ENCODE measurements at places on chromosomes 4 and X.

- DNase-seq, result no peak
These were observed 52.0 kb upstream of the UGT2B7 start for GRCh38 chr4:69044247-69044646.

- no peak for DNase-seq
These were observed 26.4 kb downstream of the LCORL start for GRCh38 chr4:17995165-17995564.

DNA sequence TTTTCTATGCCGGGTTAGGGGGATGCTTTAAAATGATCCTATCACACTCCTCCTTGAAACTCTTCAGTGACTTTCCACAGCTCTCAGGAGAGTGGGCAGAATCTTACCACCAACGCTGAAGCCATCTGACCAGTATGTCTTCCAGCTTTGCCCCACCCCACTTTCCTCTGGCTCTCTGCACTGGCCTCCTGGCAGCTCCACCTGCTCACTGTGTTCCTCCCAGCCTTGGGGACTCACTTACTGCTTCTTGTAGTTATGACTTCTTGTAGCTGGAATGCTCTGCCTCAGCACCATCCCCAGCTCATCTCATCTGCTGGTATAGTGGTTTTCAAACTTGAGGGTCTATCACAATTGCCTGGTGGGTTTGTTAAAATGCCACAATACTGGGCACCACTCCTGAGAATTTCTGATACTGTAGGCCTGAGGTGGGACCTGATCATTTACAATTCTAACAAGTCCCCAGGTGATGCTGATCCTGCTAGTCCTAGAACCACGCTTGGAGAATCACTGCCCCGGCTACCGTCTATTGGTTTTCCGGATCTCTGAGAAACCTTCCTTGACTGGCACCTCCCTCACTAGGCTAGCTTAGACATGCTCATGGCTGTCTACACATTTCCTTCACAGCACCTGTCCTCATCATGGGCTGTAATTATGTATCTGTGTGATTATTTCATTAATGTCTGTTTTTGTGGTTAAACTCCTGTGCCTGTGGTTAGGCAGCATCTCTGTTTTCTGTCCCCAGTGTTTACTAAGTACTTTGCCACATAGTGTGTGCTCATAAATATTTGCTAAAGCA is 152.2 kb downstream of the MGST2 start:
- DNase-seq, result no peak

- no peak for DNase-seq
These were observed 134.5 kb downstream of the FAM53A start for GRCh38 chr4:1549638-1550035.

- DNase-seq, result no peak
These were observed 146.8 kb downstream of the FSTL5 start for GRCh38 chr4:162016991-162017390.

DNA sequence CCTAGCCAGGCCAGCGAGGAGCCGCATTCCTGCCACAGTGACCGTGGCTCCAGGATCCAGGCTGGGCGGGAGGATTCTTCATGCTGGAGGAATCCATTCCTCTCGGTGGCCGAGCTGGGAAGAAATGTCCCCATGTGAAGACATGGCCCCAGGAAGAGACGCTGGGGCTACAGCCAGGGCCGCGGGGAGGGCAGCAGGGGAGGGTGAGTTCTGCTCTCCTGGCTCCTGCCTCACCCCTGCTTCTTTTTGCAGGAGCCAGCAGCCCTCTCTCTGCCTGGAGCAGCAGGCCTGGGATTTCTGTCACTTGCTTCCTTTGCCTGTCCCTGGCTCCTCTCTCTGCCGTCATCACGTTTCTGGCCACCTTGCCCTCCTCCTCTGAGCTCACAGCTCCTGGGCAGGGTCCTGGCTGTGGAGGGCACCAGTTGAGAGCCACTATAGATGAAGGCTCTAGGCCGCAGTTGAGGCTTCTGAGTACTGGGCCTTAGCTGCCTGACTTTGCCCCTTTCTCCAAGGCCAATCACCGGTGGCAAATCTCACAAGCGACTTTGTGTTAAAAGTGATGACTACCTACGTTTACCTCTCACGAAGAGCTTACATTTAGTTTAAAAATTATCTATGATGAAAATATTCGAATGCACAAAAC is 48.3 kb downstream of the ENPP6 start:
- no peak for DNase-seq

GRCh38 chr4:58560736-58561135 is 1450.6 kb upstream of the IGFBP7 start:
- no peak for DNase-seq

GRCh38 chr4:153479101-153479500 is 12.9 kb downstream of the TMEM131L start:
- DNase-seq, result no peak

DNA sequence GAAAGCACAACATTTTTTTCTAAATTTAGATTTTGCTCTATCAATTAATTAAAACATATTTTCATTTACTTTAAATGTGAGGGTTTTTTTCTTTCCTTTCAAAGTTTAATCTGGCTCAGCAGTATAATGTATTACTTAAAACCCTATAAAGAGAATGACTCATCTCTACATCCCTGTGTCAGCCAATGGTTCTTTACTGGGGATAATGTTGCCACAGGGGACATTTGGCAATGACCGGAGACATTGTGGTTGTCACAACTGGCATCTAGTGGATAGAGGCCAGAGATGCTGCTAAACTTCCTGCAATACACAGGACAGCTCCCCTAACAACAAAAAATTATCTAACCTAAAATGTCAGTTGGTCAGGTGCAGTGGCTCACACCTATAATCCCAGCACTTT is 53.8 kb downstream of the SYNPO2 start:
- DNase-seq, result peak; percentile 64

GRCh38 chr4:151948351-151949016 is 187.7 kb upstream of the GATB start:
- no peak for DNase-seq

- peak; percentile 41 for DNase-seq
These were observed 2.4 kb upstream of the NBDY start for GRCh38 chrX:56726605-56727004.
